ENCODE measurements at places on chromosomes 7 and 10. TPM values are rescaled to one million over a fixed set of nuclear protein-coding genes. Genes with fewer than 3 reads are reported as not detected.

- DNase-seq, result no peak
Measured at GRCh38 chr7:13742126-13742525, 247.3 kb downstream of the ETV1 start.

GRCh38 chr7:10779465-10780399 is 193.9 kb upstream of the PHF14 start:
- no peak for DNase-seq

The LRRD1 gene
- not detected for total RNA-seq

- no peak for DNase-seq
Measured at GRCh38 chr10:121601458-121601857, 3.2 kb upstream of the FGFR2 start.

GRCh38 chr7:139855498-139856270 is 26.6 kb downstream of the TBXAS1 start:
- DNase-seq, result no peak

The COL13A1 gene
- total RNA-seq, result not detected

DNA sequence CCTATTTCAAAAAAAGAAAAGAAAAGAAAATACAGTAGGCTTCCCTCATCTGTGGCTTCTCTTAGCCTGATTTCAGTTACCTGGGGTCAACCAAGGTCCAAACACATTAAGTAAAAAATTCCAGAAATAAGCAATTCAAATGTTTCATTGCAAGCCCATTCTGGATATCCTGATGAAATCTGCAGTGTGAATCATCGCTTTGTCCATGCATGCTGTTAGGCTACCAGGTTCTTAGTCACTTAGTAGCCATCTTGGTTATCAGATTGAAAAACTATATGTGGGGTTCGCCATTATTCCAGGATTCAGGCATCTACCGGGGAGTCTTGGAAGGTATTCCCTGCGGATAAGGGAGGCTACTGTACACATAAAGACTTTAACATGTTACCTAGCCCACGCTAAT is 991 bp upstream of the FAM204A start:
- no peak for DNase-seq

DNA sequence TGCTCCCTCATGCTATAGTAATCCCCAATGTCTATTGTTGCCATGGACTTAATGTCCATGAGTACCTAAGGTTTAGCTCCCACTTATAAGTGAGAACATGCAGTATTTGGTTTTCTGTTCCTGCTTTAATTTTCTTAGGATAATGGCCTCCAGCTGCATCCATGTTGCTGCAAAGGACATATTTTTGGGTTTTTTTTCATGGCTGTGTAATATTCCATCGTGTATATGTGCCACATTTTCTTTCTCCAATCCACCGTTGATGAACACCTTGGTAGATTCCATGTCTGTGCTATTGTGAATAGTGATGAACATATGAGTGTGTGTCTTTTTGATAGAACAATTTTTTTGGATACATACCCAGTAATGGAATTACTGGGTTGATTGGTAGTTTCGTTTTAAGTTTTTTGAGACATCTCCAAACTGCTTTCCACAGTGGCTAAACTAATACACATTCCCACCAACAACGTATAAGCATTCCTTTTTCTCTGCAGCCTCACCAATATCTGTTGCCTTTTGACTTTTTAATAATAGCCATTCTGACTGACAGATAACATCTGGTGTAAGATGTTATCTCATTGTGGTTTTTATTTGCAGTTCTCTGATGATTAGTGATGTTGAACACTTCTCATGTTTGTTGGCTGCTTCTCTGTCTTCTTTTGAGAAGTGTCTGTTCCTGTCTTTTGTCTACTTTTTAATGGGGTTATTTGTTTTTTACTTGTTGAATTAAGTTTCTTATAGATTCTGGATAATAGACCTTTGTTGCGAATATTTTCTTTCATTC is 68.8 kb upstream of the IFRD1 start:
- no peak for DNase-seq

The SUN3 gene
- not detected for total RNA-seq

GRCh38 chr7:84666651-84667050 is 472.1 kb upstream of the SEMA3A start:
- DNase-seq, result no peak

- no peak for DNase-seq
Measured at GRCh38 chr7:48350515-48350914, 179.3 kb downstream of the ABCA13 start.

The TMEM176B gene
- 1,315 TPM for total RNA-seq

DNA sequence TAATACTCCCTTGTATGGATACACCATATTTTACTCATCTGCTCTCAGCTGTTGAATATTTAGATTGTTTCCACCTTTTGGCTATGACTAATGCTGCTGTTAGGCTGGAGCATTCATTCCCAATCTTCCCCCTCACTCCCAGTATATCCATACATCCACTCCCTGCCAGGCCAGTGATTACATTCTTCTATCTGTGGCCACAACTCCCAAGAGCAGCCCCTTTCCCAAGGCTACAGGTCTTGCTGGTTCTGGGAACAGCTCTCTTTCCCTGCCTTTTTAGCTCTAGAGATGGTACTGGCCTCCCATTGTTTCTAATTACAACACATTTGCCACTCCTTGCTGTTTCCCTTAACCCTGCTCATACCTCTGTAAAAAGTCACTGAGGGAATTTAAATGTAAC is 28.2 kb downstream of the SFR1 start:
- no peak for DNase-seq

- DNase-seq, result no peak
Measured at GRCh38 chr7:92244808-92245486, 767 bp downstream of the KRIT1 start.

- no peak for DNase-seq
Measured at GRCh38 chr10:110576220-110576619, 8.7 kb downstream of the SMC3 start.

The CTAGE4 gene
- 3.2 TPM for total RNA-seq

DNA sequence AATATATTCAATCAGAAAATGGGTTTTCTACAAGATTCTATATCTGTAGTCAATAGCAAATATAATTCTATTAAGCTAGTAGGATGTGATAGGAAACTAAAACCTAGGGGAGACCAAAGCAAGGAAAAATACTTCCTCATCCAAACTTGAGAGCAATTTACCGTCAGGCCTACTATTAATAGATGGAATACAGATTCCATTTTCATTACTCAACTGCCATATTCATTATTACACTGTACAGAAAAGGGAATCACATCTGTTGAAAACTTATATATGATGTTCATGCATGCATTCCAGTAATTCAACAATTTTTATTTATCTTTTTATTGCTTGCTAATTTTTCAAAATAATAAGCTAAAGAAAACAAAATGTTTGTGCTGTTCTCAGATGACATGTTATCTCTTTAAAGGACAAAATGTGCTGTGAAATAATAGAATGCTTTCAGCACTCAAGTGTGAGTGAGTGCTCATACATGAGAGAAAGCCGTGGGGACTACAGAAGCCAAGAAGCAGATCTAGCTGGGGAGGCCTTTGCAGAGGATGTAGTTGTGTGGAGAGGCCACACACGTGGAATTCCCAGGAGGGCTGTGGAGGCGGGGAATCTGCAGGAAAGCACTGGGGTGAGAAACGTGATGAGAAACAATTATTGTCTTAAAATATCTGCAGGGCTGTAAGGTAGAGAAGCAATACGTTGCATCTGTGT is 110.0 kb downstream of the EGFR start:
- no peak for DNase-seq

The GRID2IP gene
- not detected for total RNA-seq

DNA sequence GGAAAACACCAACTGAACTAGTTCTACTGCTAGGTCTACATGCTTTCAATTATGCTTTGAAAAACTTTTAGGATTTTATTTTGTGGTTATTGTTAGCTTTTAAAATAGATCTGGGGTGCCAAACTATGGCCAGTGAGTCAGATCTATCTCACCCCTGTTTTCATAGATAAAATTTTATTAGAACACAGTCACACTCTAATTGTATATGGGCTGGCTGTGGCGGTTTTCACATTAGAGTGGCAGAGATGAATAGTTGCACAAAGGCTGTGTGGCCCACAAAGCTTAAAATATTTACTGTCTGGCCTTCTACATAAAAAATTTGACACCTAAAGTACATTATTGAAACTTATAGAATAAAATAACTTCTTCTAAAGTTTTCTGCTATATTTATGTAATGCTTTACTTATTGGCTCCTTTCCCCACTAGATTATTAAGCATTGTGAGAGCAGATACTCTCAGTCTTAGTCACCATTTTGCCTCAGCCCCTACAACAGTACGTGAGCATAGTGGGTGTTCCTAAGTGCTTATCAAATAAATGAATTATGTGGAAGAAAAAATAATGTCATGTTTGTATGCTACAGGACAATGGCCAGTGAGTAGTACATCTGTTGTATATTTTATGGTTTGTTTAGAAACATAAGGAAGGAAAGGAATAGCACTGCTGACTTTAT is 5.4 kb upstream of the SUV39H2 start:
- no peak for DNase-seq

The SH2D4B gene
- not detected for total RNA-seq

DNA sequence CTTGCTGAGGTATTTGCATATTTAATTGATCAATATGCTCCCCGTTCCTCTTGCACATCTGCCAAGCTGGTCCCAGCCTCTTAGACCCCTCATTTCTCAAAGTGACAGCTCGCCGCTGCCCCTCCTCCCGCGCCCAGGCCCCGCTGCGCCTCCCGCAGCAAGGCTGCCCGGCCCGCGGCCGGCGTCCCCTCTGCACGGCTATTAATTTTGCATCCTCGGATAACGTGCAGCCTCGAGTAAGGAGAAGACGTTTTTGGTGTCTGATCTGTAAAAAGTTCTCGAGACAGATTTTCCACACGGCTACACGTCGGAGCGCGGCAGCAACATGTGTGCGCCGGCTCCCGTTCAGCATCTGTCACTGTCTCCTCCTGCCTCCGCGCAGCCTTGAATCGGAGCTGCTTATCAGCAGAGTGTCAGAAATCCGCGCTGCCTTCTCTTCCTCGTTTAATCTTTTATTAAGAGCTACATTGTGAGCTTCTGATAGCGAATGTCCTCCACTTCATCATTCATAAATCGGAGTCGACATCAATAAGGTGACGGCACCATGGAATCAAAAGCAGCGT is 65.3 kb downstream of the EBF3 start:
- DNase-seq, result no peak

DNA sequence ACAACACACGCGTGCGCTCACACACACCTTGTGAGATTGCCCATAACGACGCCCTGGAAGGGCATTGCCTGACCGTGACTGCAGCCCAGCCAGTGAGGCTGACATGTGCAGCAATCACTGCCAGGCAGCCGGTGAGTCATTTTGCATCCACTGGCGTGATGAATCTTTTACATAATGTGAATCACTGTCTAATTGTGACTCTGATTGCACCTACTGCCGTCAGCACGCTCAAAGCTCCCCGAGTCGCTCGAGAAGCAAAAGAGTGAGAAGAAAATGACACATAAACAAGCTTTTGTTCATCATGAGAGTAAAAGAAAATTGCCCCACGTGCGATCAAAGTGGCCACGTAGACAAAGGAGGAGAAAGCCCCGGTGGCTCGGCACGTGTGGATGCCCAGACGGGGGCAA is 117.4 kb upstream of the PFKP start:
- no peak for DNase-seq

DNA sequence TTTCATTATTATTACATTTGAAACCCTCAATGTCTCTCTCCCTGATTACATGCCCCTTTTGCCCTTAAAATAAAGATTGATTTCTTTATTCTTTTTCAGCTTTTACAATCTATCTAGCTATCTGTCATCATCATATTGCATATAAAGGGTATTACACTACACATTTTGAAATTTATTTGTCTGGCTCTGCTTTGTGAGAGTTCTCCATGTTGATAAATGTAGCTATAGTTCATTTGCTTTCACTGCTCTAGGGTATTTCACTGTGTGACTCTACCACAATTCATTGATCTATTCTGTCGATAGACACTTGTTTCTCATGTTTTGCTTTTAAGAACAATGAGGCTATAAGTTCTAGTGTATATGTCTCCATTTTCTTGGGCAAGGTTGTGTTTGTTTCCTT is 25.6 kb downstream of the CDK1 start:
- no peak for DNase-seq

Data from right lobe of liver (tissue), 6 donors.